ENCODE measurements at places on chromosomes 1 and 21. TPM values are rescaled to one million over a fixed set of nuclear protein-coding genes. Genes with fewer than 3 reads are reported as not detected.

- no peak for DNase-seq
Observed at GRCh38 chr1:203173011-203173555, 2.5 kb downstream of the MYBPH start.

GRCh38 chr1:161838885-161839284, 72.8 kb downstream of the ATF6 start:
- DNase-seq = no peak

GRCh38 chr1:207440626-207441025, 13.5 kb upstream of the CR2 start:
- DNase-seq = no peak

DNA sequence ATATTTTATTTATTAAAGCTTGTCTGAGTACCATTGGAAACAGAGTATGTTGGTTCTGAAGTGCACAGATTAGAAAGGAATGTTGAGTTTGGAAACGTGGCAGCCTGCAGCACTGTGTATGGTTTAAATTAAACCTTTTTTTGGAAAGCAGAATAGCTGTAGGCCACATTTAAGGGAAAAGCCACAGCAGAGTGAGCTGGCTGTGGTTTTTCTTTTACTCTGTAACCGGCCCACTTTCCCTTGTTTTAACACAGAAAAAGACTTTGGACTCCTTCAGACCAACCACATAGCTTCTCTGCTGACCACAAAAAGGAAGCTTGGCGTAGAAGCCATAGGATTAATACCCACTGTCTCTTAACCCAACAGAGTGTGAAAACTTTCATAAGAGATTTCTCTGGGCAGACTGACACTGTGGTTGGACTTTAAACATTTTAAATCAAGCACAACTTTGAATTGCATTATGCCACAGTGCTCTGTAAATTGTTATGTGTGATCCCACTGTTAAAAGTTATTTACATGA, 75.2 kb downstream of the NFIA start:
- DNase-seq = no peak

Gene ZMYM4
- total RNA-seq = 33.0 TPM

GRCh38 chr1:84919461-84919970, 26.5 kb upstream of the LPAR3 start:
- DNase-seq = no peak

GRCh38 chr21:38881131-38881530, 75.4 kb downstream of the ETS2 start:
- no peak for DNase-seq

DNA sequence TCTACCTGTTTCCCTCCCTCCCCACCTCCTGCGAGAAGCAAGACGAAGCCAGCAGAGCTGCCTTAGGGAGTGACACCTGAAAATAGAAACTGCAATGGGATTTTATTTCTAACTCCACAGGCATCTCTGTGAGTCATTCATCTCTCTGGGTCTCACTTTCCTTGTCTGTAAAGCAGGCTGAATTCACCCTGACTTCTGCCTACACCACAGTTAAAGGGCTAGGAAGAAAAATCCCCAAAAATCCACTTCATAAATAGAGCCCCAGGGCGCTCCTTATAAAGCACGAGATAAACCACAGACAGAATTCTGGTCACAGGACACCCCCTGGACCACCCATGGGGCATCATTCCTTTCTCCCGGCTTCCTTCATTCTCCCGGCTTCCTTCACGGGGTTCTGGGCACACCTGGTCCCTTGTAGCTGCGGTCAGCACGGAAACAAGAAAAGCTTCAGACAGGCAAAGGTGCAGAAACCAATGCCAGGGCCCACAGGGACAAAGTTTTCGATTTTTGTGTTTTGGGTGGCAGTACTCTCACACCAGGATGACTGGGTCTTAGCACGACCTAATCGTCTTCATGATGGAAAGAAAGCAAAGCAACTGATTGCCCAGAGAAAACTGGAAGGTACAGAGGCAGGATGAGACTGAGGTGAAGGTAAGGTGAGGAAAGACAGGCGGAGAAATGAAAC, 2.8 kb upstream of the H6PD start:
- no peak for DNase-seq

Gene NTNG1
- total RNA-seq = not detected

Gene AADACL4
- total RNA-seq = not detected

DNA sequence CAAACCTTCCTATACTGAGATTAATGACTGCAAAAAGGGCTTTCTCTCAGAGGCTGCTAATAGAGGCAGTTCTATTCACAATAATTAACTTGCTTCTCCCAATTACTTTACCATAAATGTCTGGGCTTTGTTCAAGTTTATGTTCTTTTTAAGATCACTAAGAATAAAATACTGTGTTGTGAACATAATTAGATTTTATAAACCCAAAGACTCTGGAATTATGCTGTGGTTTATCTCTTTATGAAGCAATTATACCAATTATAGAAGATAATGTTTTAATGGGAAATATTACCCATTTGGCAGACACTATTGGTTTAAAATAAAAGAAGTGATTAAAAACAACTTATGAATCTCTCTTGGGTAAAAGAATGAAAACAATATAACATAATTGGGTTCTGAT, 43.5 kb upstream of the IL12RB2 start:
- no peak for DNase-seq

DNA sequence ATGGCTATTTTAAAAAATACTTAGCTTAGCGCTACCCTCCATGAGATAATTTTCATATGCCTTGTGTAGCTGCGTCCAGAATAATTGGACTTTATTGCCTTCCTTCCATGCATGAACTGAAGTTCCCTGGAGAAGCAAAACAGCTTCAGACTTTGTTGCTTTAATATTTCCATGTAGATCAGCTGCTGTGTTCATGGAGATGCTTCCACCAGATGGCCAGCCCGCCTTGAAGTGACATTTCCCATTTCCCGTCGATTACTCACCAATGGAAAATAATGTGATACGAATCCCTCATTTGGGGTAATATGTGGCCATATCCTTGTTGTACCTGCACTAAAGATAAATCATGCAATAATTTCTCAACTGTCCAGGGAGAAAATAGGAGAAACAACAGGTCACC, 47.4 kb upstream of the CLDN14 start:
- no peak for DNase-seq

GRCh38 chr1:225448146-225448805, 20.4 kb upstream of the LBR start:
- no peak for DNase-seq

DNA sequence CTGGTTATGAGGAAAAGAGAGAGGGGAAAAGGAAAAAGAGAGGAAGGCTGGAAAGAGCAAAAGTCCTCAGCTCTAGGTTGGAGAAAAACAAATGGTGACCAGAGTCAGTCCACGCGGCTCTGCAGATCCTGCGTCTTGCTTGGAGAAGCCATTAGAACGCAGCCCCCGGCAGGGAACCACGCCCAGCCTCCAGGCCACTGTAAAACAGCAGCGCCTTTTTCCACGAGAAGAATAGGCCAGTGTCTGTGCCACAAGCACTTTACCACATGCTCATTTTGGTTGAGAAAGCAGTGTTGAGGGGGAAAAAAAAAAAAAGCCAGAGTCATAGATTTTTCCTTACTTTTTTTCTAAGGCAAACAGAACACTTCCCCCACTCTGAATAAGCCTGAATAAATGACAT, 846.9 kb upstream of the ADAMTS5 start:
- no peak for DNase-seq

DNA sequence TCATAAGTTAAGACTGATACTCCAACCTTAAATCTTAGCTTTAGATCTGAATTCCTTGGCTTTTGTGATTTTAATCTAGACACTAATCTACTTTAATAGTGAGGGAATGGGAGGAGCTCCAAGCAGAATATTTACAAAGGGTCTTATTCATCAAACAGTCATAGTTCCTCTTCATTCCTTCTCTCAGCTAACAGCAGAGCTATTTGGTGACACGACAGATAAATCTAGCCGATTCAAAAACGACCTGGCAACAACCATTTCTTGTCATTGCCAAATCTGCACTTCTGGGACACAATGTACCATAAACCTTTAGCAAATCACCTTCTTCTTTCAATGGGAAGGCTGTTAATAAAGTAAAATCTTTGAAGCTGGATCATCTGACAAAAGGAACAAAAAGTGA, 52.8 kb upstream of the FOXD3 start:
- DNase-seq = no peak

DNA sequence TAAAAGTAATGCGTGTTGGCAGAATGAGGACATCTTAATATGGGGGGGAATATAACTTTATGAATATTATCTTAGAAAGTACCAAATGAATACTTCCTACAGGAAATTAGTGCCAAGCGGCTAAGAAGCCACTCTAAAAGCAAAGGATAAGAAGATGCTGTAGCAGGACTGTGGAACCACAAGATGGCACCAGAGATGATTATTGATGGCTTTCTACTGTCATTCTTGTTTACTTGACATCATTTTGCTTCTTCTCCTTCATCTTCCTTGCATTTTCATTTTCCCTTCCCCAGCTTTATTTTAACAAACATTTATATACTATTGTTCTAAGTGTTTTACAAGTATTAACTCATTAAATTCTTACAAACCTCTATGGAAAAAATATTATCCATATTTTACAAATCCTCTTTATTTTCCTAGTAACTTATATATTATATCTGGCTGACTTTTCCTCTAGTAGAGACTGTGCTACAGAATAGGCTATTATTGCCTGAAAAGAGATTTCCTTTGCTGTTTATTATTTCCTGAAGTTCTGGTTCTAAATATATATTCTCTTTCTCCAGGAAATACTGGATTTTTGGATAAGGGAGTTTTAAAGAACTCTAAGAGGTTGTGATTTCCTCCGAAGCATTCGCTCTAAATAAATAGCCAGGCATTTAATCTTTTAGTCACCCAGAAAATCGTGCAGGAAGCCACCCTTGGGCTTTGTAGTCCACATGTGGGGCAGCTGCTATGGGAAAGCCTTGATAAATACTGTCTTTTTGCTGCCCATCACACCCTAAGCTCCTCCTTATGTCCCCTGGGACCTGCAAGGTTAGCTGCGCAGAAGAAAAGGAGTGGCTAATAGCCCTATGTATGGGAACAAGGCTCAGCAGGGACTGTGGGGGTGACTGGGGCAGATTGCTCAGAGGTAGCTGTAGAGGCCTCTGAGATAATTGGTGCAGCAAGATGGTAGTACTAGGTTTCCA, 69.8 kb downstream of the TPR start:
- no peak for DNase-seq

GRCh38 chr1:228311091-228311490, 95.5 kb downstream of the TRIM11 start:
- no peak for DNase-seq

Gene OR2AK2
- total RNA-seq = not detected

DNA sequence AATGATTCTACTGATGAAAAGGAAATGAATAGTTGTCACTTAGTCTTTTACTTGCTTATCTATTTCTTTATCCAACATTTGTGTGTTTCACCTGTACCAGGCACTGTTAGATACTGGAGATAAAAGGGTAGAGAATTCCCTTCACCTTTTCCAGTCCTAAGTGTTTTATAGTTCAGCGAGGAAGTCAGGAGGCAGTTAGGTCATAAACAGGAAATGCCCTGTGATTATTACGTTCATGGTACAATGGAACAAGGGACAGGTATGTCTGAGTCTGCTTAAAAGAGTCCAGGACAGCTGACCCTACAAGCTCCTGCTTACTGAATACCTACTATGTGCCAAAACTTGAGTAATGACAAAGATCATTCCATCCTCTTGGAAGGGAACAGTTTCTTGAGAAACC, 77.8 kb downstream of the TNR start:
- DNase-seq = no peak

DNA sequence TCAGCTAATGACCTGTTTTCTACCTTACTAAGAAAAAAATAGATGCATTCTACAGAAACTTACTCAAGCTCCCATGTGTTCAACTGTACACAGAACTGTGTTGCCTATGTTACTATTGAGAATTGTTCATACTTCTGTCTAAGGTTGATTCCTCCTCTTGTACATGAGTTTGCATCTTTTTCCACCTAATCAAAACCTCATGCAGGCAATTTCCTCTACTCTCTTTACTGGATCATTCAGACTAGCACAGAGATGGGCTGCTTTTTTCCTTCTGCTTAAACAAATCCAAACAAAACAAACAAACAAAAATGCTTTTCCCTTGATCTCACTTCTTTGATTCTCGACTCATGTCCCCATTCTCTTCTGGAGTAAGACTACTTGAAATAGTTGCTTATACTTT, 58.8 kb upstream of the PTGFR start:
- DNase-seq = no peak

DNA sequence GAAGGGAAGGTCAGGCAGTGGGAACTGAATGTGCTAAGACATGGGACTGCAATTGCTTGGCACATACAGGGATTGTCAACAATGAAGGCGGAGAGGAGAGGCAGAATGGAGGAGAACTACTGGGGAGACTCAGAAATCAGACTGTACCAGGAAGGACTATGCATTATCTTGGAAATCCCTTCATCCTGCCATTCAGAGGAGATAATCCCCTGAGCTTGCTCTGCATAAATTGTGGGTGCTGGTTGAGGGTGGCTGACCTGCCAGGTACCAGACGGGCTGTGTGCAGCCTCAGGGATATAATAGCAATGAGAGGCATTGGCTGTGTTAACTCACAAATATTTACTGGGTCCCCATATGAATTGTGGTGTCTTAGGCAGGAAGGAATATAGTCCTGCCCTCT, 5.0 kb upstream of the TRABD2B start:
- no peak for DNase-seq

DNA sequence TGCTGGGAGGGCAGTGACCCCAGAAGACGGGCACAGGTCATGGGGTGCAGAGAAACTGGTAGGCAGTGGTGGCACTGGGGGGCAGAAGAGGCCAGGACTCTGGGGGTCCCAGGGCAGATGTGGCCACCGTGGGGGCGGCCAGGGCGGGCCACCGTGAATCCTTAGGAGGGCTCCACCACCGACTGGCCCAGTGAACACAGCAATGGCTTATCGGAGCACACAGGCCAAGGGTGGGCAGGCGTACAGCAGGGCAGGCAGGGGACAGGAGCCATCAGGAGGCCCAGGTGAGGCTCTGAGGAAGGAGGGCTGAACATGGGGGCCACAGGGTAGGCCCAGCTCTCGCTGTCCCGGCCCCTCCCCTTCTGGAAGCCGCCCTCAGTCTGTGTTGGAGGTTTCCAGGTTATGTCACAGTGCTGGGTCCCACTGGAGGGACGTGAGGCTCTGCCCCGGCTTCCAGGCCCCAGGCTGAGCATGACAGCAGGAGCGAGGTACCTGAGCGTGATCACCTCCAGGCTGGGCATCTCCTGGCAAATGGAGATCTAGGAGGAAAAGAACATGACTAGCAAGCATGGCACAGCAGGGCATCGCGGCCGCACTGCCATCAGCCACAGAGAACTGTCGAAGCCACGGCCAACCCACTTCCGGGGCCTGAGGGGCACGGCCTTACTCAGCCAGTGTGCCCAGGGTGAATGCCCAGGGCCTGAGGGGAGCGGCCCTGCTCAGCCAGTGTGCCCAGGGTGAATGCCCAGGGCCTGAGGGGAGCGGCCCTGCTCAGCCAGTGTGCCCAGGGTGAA, 3.7 kb downstream of the CFAP410 start:
- DNase-seq = no peak
